ENCODE measurements at places on chromosomes 11 and 22.

DNA sequence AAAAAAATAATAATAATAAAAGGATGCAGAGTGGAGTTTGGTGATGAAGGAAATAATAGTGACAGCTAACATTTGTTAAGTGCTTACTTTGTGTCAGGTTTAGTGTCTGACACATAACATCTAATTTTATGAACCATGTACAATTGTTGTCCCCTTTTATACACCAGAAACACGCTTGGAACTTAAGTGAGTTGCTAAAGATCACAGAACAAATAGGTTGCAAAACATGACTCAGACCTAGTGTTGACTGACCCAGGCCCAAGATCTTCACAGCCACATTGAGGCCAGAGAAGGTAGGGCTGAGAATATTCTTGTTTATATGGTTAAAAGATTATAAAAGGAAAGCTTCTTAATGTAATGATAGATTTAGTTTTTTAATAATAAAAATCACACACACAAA is 25.6 kb upstream of the TMEM135 start:
- DNase-seq = no peak

GRCh38 chr22:45692549-45692948 is 20.9 kb downstream of the ATXN10 start:
- DNase-seq = no peak

DNA sequence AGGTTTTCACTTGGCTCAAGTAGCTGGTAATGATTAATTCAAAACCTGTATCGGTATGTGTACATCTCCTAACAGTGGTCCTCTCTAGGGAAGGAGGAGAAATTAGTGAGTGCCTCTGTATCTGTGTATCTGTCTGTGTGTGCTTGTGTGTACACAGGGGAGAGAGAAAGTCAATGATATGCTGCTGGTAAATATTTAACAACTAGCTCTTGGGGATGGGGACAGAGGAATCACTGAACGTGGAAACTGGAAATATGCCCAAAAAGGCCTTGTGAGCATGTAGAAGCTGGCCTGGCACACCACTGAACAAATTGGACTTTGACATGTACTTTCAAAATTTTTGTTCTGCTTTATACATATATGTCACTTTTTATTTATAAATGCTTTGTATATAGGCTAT is 214.0 kb upstream of the SYN3 start:
- DNase-seq = no peak

DNA sequence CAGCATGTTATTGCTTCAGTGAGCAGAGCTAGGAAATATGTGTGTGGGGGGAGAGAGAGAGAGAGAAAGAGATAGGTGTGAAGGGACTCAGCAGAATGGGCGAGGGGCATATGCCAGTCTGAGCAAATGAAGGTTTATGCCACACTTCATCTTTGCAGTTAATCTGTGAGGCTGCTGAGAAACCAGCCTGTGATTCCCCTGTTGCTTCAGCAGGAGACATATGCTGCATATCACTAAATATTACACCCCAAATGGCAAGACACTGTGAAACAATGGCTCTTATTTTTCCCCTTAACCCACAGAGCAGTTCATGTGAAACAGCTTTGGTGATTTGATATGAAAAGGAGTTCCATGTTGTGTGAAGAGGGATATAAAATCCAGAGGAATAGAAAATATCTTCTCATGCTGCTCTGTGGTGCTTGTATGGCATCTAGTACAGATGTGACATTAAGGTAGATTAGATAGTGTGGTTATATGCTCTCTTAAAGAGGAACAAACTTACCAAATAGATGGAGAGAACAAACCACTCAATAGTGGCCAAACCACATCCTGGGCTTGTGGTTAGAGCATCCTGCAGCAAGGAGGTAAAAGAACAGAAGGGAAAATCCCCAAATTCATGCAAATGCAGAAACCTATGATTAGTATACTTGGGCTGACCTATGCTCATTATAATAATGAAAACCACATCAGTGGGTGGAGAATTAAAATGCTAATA is 864.2 kb downstream of the FAM181B start:
- peak; percentile 38 for DNase-seq

DNA sequence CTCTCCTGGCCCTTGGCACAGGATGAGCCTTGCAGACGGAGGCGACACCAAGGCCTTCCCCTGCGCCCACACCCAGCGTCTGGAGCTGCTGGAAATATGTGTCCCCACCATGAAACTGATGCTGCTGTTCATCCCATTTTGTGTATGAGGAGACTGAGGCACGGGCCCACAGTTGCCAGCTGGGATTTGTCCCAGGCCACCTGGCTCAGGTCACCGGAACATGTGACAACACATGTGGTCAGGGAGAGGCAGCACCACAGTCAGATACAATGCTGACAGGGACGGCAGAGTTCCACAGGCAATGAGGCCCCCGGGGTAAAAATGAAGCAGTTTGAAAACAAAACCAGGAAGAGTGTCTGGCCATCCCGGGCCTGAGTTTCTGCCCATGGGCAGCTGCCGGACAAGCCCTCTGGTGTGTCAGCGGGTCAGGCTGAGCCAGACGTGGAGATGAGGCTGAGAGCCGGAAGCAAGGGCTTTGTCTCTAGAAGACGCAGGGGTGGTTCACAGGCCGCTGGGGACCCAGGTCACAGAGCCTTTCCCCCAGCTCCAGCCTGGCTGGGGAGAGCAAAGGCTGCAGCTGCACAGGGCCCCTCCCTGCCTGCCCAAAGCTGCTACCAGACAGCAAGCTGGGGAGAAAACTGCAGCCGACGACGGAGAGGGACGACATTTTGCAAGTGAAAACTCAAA is 80.7 kb downstream of the CDKN1C start:
- no peak for DNase-seq

- DNase-seq = peak; percentile 49
Measured at GRCh38 chr22:37623075-37624016, 14.7 kb downstream of the GGA1 start.

GRCh38 chr22:46256358-46256958 is 6.4 kb upstream of the CDPF1 start:
- peak; percentile 82 for DNase-seq

GRCh38 chr11:72369743-72370142 is 64.6 kb downstream of the CLPB start:
- DNase-seq = no peak

DNA sequence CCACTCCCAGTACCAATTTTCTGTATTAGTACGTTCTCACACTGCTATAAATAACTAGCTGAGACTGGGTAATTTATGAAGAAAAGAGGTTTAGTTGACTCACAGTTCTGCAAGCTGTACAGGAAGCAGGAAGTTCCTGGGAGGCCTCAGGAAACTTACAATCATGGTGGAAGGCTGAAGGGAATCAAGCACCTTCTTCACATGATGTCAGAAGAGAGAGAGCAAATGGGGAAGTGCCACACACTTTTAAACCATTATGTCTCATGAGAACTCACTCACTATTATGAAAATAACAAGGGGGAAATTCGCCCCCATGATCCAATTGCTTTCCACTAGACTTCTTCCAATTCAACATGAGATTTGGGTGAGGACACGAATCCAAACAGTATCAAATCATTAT is 271.4 kb downstream of the ETS1 start:
- DNase-seq = no peak

- peak; percentile 77 for DNase-seq
Measured at GRCh38 chr11:121591405-121592033, 138.8 kb upstream of the SORL1-AS1 start.

GRCh38 chr11:130369141-130369691 is 54.5 kb upstream of the ZBTB44 start:
- no peak for DNase-seq

DNA sequence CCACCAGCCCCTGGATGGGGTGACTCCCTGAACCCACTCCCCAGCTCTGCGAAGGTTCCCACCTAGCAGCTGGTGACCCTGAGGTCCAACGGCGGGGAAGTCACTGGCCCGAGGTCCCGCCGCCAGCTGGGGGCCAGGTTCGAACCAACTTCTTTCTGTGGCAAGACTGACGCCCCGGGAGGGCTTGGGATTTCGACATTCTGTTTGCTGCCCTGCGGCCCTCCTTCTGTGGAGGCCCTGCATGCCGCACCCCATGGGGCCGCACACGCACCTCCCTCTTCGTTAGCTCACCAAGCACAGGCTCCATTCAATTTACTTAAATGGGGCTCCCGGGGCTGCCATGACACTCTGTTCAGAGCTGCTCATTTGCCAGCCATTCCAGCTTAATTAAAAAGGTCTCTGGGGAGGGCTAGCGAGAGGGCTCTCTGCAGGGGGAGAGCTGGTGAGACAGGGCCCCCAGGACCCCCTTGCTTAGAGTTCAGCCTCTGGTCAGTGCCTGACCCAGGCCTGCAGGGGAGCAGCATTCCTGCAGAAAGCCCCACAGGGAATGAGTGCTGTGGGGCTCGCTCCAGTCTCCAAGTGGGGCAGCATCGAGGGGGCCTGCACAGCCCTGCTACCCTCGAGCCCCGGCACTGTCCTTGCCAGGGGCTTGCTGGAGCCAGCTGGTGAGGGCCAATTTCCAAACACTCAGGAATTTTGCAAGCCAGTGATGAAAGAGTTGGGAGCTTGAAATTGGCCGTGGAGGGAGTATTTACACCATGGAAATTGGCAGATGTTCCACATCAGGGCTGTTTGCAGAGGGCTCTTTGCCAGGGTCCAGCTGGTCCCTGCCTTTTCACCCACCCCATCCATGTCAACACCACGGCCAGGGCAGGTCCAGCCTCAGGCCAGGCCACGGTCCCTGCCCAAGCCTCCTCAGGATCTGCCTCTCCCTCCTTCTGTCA is 80.8 kb downstream of the CACNA1I start:
- DNase-seq = no peak

GRCh38 chr11:66889960-66890359 is 33.1 kb downstream of the LRFN4 start:
- DNase-seq = no peak

DNA sequence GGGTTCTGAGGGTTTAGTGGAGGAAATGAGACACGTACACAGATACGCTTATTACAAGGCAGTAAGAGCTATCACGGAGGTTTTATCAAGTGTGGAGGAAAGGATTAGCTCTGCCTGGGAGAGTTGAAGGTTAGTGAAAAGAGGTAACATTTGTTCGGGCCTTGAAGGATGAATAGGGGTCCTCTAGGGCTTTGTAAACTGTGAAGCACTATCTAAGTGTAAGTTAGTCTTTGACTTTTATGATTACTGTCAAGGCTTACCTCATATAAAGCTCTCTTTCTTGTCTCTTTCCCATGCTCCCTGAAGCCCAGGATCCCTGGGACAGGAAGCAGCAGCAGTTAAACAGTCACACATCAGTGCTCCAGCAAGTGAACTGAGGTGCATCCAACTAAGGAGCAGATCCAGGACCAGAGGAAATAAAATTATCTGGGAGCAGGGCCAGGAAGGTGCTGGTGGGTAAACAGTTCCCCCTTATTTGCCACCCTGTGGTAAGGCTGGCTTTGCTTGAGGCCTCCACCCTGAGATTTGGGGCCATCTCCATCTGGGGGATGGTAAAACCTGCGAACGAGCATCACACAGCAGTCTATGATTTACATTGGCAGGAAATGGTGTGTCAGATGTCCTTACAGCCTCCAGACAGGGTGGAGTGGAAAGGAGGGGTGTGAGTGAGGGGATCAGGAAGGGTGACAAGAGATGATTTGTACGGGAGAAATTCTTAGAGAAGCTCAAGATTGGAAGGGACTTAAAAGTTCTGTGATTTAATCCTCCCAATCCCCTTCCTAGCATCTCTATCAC is 27.2 kb downstream of the GVQW3 start:
- no peak for DNase-seq

- DNase-seq = no peak
Measured at GRCh38 chr11:34203377-34203871, 98.0 kb downstream of the NAT10 start.

DNA sequence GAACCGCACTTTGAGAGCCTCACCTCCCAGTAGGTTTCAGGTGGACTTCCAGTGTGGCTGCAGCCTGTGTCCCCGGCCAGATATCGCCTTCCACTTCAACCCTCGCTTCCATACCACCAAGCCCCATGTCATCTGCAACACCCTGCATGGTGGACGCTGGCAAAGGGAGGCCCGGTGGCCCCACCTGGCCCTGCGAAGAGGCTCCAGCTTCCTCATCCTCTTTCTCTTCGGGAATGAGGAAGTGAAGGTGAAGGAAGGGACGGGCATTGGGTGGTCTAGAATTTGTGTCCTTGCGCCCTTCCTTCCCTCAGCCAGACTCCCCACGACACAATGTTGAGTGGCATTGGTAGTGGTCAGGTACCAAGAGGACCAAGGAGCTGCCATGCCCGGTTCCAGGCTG is 2.9 kb downstream of the LGALS12 start:
- DNase-seq = no peak

DNA sequence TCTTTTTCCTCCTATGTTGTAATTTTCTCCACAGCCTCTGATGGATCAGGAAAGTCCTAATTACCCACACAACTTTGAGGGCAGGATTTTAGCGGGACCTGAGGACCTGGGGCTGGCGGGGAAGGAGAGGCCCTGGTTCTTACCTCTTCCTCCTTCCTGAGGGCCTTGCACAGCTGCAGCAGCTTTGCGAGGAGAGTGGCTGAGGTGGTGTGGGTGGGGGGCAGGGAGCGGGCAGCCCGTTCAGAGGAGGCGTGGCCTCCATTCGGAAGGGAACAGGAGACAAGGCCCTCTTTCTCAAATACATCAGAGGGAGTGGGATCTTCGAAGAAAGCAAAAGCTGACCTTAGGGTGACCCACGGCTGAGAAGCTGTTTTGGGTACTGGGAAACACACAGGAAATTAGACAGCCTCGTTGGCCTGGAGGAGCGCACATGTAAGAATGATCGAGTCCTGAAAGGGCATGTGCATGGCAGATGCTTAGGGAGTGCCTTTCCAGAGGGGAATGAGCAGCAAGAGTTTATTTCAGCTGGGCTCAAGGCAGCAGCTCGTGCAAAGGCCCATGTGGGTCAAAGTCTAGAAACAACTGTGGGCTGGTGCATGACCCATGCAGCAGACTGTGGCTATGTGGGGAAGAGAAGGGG is 76.6 kb upstream of the NARS2 start:
- no peak for DNase-seq

DNA sequence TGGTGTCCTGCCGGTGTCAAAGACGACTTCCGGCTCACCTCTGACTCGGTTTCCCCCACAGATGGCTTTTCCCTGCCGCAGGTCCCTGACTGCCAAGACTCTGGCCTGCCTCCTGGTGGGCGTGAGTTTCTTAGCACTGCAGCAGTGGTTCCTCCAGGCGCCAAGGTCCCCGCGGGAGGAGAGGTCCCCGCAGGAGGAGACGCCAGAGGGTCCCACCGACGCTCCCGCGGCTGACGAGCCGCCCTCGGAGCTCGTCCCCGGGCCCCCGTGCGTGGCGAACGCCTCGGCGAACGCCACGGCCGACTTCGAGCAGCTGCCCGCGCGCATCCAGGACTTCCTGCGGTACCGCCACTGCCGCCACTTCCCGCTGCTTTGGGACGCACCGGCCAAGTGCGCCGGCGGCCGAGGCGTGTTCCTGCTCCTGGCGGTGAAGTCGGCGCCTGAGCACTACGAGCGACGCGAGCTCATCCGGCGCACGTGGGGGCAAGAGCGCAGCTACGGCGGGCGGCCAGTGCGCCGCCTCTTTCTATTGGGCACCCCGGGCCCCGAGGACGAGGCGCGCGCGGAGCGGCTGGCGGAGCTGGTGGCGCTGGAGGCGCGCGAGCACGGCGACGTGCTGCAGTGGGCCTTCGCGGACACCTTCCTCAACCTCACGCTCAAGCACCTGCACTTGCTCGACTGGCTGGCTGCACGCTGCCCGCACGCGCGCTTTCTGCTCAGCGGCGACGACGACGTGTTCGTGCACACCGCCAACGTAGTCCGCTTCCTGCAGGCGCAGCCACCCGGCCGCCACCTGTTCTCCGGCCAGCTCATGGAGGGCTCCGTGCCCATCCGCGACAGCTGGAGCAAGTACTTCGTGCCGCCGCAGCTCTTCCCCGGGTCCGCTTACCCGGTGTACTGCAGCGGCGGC is 5.5 kb downstream of the B3GNT6 start:
- DNase-seq = peak; percentile 42

All from fibroblast of mammary gland (primary cell).